IMR-90 (cell line): ENCODE measurements at places on chromosomes 16 and 17. TPM values are rescaled to one million over a fixed set of nuclear protein-coding genes. Genes with fewer than 3 reads are reported as not detected.

The ERCC4 gene
- total RNA-seq = 10.0 and 19.2 TPM in 2 replicates

- no peak overlapping the region for H3K4me3 ChIP-seq
- DNase-seq = no peak
Observed at GRCh38 chr16:83887564-83887963, 11.4 kb upstream of the MLYCD start.

DNA sequence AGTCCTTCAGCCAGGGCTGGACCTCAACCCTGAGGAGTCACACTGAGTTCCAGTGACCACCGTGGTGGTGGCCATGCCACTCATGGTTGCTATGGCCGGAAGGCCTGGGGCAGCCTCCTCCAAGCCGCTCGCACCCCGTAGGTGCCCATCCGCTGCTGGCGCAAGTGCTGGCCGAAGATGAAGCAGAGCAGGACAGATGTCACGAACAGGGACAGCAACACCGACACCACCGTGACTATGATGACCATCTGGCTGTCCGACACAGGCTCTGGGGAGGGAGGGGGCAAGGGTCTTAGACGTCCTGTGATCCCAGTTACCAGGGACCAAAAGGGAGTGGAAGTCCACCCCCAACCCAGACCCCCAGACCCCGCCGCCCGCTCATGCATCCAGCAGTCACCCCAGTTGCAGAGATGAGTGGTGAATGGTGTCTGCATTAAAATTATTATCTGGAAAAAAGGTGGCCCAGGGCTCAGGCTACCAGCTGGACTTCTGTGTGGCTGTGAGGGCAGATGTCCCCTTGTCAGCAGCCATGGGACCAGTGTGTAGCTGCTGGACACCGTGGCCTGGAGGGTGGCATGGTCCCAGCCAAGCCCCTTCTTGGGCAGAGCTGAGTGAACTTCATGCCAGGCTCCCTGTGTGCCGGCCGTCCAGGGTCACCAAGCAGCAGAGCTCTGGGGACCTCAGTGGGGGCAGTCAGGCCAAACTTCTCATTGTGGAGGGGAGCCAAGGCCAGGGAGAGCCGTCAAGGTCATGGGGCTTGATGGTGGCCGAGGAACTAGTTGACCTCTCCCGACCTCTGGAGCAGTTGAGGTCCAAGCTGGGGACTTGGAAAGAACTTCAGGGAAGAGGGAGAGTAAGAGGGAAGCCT is 4.7 kb downstream of the PRR29 start:
- DNase-seq = no peak
- no peaks in the 10 kb centered on the region for H3K36me3 ChIP-seq
- H3K4me1 ChIP-seq = no peaks in the 10 kb centered on the region; the same call in 1 of the 2 replicates
- H3K4me3 ChIP-seq = no peak overlapping the region

DNA sequence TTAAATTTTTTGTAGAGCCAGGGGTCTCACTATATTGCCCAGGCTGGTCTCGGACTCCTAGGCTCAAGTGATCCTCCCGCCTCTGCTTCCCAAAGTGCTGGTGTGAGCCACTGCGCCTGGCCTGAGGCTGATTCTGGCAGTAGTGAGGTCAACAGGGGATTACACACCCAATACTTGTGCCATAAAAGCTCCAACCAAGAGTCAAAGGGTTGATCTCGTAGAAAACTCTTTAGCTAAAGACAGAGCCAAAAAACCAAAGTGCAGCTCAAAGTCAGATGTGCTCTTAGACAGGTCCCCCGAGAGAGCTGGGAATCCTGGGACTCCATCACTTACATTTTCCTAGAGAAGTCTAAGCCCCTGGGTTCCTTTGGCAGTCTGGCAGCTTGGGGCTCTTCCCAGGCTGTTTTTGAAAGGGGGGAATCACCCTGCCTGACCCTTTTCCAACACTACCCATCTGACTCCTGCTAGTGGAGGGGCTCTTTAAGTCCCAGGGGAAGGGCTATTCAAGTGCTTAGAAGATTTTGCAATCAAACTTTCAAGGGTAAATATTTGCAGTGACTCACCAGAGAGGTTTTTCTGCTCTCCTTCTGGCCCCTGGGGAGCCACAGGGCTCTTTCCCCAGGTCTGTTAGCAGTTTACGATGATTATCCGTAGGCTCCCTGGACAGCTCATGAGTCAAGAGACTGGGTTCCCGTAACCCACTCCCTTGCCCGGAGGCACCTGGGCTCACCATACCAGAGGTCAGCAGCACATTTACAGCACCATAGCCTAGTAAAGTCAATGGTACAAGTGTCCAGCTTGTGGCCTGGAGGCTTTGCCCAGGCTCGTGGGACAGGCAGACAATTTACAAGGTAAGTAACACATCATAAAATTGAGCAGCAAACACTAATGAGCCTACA is 408.7 kb downstream of the SLC39A11 start:
- DNase-seq = peak; percentile 98
- H3K27me3 ChIP-seq = no peaks in the 10 kb centered on the region
- peaks cover 26% of the 10 kb centered on the region for H3K4me1 ChIP-seq
- H3K4me3 ChIP-seq = no peak overlapping the region
- H3K27ac ChIP-seq = peak overlapping the region; percentile 85

- H3K4me3 ChIP-seq = no peak overlapping the region
- DNase-seq = peak; percentile 98
- H3K36me3 ChIP-seq = no peaks in the 10 kb centered on the region
- no peaks in the 10 kb centered on the region for H3K27me3 ChIP-seq
- peaks cover 21% of the 10 kb centered on the region for H3K4me1 ChIP-seq
Observed at GRCh38 chr17:41547921-41548843, 20.1 kb upstream of the KRT19 start.

DNA sequence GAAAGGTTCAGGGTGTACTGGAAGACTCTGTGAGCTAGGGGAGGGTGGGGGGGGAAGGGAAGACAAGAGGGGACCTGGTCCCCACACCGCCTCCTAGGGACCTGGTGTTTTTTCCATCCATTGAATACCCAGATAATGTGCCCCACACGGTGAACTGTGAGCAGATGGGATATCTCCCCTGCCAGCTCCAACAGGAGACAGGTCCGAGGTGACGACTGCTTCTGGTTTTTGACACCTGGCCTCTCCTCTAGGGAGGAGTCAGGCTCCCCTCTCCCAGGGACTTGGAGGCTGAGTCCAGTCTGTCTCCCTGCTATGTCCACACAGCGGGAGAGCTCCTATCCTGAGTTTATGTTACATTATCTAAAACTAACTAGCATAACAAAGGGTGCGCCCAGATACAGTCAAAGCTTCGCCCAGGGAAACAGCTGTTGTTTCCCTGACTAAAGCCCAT is 1.8 kb downstream of the MARVELD3 start:
- H3K36me3 ChIP-seq = no peaks in the 10 kb centered on the region
- DNase-seq = no peak
- peaks cover 3% of the 10 kb centered on the region; the same call in 1 of the 2 replicates for H3K4me1 ChIP-seq
- no peak overlapping the region for H3K4me3 ChIP-seq
- H3K27ac ChIP-seq = no peak overlapping the region

The AANAT gene
- total RNA-seq = not detected in 2 replicates

The KIF19 gene
- total RNA-seq = not detected in 2 replicates

The EPOP gene
- total RNA-seq = 0.28 and 0.36 TPM in 2 replicates

GRCh38 chr17:14762736-14763479 is 462.0 kb downstream of the HS3ST3B1 start:
- H3K27ac ChIP-seq = no peak overlapping the region
- H3K36me3 ChIP-seq = no peaks in the 10 kb centered on the region
- H3K27me3 ChIP-seq = no peaks in the 10 kb centered on the region
- no peak for DNase-seq
- H3K4me3 ChIP-seq = no peak overlapping the region
- H3K4me1 ChIP-seq = no peaks in the 10 kb centered on the region

- H3K4me1 ChIP-seq = peaks cover 24% of the 10 kb centered on the region
- H3K36me3 ChIP-seq = no peaks in the 10 kb centered on the region
Observed at GRCh38 chr16:50263060-50263909, 3.1 kb upstream of the ADCY7 start.

- H3K36me3 ChIP-seq = no peaks in the 10 kb centered on the region
- no peak overlapping the region for H3K27ac ChIP-seq
- DNase-seq = no peak
- no peak overlapping the region for H3K4me3 ChIP-seq
Observed at GRCh38 chr16:54070789-54071343, 215.7 kb downstream of the IRX3 start.

The SMIM22 gene
- not detected in 2 replicates for total RNA-seq

DNA sequence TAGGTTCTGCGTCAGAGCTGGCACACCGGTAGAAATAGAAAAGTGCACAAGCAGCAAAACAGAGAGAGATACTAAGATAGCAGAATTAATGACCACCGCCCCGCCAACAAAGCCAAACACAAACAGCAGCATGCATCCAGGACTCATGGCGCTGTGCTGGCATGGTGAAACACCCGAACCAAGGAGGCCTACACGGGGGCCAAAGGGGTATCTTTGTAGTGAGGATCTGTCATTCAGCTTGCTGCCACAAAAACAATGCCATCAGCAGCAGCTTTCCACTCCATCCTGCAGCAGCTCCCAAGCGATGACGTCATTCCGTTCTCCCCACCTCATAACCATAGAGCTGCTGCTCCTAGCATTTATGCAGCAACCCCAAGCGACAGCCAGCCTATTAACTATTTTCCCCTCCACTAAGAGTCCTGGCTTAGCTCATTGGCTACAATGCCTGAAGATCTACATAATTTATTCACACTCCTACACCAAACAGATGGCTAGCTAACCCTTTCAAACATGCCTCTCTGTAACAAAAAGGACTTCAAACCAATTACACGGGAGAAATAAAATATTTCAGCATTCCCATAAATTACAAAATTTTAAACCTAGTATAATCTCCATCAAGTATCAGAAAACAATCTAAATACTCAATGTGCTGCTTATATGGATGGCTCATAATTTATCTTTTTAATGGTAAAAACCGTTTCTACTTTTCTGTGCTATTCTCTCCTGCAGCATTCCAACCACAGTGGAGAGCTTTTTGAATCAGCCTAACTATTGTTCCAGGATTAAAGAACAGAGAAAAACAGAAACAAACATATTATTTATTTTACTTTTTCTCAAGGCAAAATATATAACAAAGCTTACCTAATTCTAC is 73.9 kb downstream of the SPAG9 start:
- DNase-seq = peak; percentile 87
- H3K27ac ChIP-seq = peak overlapping the region; percentile 1; the same call in 1 of the 2 replicates
- no peaks in the 10 kb centered on the region for H3K36me3 ChIP-seq
- no peak overlapping the region for H3K4me3 ChIP-seq
- H3K4me1 ChIP-seq = peaks cover 4% of the 10 kb centered on the region; the same call in 1 of the 2 replicates

The ANKFY1 gene
- total RNA-seq = 43.9 and 48.9 TPM in 2 replicates

The SUZ12 gene
- 12.2 and 18.6 TPM in 2 replicates for total RNA-seq

- no peak overlapping the region for H3K27ac ChIP-seq
- no peak overlapping the region for H3K4me3 ChIP-seq
- H3K36me3 ChIP-seq = no peaks in the 10 kb centered on the region
- DNase-seq = no peak
- H3K27me3 ChIP-seq = no peaks in the 10 kb centered on the region
Observed at GRCh38 chr17:5200360-5200759, 8.7 kb upstream of the ZNF594 start.

The CD300LG gene
- not detected in 2 replicates for total RNA-seq

DNA sequence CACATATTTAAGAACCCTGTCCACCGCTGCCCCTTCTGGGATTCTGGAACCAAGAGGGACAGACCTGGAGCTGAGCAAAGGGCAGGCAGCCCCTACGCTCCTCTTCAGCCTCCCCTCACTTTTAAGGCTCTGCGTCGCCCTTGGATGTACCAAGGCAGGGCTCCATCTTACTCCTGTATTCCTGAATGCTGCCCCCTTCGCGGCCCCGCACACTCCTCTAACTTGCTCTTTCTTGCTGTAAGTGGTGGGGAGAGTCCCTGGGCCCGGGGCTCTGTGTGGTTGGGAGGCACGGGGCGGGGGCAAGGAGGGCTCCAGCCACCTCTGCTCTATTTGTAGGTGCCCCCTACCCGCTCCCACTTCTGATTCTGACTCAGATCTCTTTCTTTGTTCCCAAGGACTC is 1.2 kb downstream of the TNS4 start:
- peaks cover 19% of the 10 kb centered on the region for H3K4me1 ChIP-seq
- H3K36me3 ChIP-seq = no peaks in the 10 kb centered on the region

The USB1 gene
- 23.1 and 45.9 TPM in 2 replicates for total RNA-seq

- H3K27ac ChIP-seq = no peak overlapping the region
- no peaks in the 10 kb centered on the region for H3K36me3 ChIP-seq
- H3K27me3 ChIP-seq = peaks cover 13% of the 10 kb centered on the region
- no peak for DNase-seq
Observed at GRCh38 chr17:7969433-7969832, 33.0 kb upstream of the GUCY2D start.

The KRT20 gene
- not detected in 2 replicates for total RNA-seq

- 0 out of 2 replicates have a peak, but pooled peaks cover 3% of the 10 kb centered on the region for H3K36me3 ChIP-seq
- peak; percentile 15 for DNase-seq
- H3K27me3 ChIP-seq = no peaks in the 10 kb centered on the region
- no peak overlapping the region for H3K4me3 ChIP-seq
- H3K4me1 ChIP-seq = peaks cover 2% of the 10 kb centered on the region; the same call in 1 of the 2 replicates
Observed at GRCh38 chr17:37182786-37183465, 192.9 kb upstream of the C17orf78 start.

DNA sequence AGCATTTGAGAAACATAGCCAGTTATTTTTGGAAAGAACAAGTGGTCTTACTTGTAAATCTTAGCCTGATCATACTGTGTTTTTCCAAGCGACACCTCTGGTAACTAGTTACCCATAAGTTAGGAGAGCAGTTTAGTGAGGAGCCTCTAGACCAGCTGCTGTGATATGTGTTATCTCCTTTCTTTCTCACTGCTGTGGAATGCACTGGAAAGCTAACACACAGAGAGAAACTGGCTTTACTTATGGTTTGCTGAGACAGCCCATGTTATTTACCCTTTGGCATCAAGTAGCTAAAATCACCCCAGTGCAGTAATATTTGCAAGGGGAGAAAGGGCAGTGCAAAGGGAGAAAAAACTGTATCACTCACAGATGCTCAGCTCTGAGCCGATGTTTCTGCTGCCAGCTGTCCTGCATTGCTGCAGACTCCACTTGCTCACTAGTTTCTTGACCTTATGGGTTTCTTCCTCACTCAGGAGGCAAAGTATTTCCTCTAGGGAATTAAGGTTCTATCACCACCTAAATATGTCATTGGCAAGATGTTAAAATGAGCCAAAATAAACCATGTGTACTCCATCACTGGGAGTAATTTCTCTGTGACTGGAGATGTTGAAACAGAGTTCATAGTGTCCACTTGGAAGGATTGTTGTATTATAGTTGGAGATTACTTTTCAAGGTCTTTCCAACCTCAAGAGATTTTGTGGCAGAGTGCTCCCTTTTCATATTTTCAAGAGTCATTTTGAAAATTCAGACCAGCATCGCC is 2.3 kb downstream of the RBFOX1 start:
- H3K27me3 ChIP-seq = no peaks in the 10 kb centered on the region
- DNase-seq = no peak
- H3K4me1 ChIP-seq = no peaks in the 10 kb centered on the region
- H3K4me3 ChIP-seq = no peak overlapping the region

GRCh38 chr16:12900599-12901203 is 697 bp upstream of the SHISA9 start:
- H3K36me3 ChIP-seq = no peaks in the 10 kb centered on the region
- H3K27me3 ChIP-seq = peaks cover 26% of the 10 kb centered on the region; the same call in 1 of the 2 replicates
- H3K4me1 ChIP-seq = no peaks in the 10 kb centered on the region
- no peak for DNase-seq
- no peak overlapping the region for H3K4me3 ChIP-seq

GRCh38 chr17:20203018-20203417 is 193.9 kb downstream of the SPECC1 start:
- H3K27ac ChIP-seq = no peak overlapping the region
- DNase-seq = peak; percentile 26
- peaks cover 32% of the 10 kb centered on the region for H3K4me1 ChIP-seq
- no peaks in the 10 kb centered on the region for H3K27me3 ChIP-seq

GRCh38 chr17:62880120-62880519 is 72.0 kb upstream of the MARCHF10 start:
- peaks cover 19% of the 10 kb centered on the region for H3K4me1 ChIP-seq
- H3K27ac ChIP-seq = no peak overlapping the region
- H3K27me3 ChIP-seq = no peaks in the 10 kb centered on the region
- no peak overlapping the region for H3K4me3 ChIP-seq
- H3K36me3 ChIP-seq = no peaks in the 10 kb centered on the region

GRCh38 chr17:48553190-48553547 is 8.3 kb upstream of the HOXB2 start:
- H3K27ac ChIP-seq = peak overlapping the region; percentile 96
- no peak for DNase-seq
- H3K36me3 ChIP-seq = peaks cover 36% of the 10 kb centered on the region
- H3K4me1 ChIP-seq = peaks cover 47% of the 10 kb centered on the region

The GNG13 gene
- total RNA-seq = not detected in 2 replicates
